Aortic smooth muscle cell (primary cell): ENCODE measurements at places on chromosomes 16 and 17. TPM values are rescaled to one million over a fixed set of nuclear protein-coding genes. Genes with fewer than 3 reads are reported as not detected.

The CNTNAP1 gene
- 25.1 and 38.4 TPM in 2 replicates for total RNA-seq

The DHRS7C gene
- not detected in 2 replicates for total RNA-seq

The KCNG4 gene
- total RNA-seq, result under 0.01 TPM in 1 of 2 replicates, not detected in the other

The GPRC5C gene
- 24.6 and 24.9 TPM in 2 replicates for total RNA-seq

The AGRP gene
- total RNA-seq, result not detected in 2 replicates

The MYADML2 gene
- total RNA-seq, result under 0.01 TPM in 1 of 2 replicates, not detected in the other

The CDYL2 gene
- total RNA-seq, result 5.9 and 8.4 TPM in 2 replicates
